ENCODE measurements at places on chromosomes 1 and 21.
A peak's percentile ranks its signal among the peaks of the same experiment; 100 is the strongest.

DNA sequence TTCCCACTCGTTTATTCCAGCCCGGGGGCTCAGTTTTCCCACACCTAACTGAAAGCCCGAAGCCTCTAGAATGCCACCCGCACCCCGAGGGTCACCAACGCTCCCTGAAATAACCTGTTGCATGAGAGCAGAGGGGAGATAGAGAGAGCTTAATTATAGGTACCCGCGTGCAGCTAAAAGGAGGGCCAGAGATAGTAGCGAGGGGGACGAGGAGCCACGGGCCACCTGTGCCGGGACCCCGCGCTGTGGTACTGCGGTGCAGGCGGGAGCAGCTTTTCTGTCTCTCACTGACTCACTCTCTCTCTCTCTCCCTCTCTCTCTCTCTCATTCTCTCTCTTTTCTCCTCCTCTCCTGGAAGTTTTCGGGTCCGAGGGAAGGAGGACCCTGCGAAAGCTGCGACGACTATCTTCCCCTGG lies 716 bp downstream of the OLIG2 start:
- no peak for DNase-seq

- DNase-seq: no peak
Measured at GRCh38 chr1:87305762-87306161, 22.9 kb upstream of the LMO4 start.

GRCh38 chr1:162740755-162741154 lies 49.7 kb upstream of the HSD17B7 start:
- no peak for DNase-seq

DNA sequence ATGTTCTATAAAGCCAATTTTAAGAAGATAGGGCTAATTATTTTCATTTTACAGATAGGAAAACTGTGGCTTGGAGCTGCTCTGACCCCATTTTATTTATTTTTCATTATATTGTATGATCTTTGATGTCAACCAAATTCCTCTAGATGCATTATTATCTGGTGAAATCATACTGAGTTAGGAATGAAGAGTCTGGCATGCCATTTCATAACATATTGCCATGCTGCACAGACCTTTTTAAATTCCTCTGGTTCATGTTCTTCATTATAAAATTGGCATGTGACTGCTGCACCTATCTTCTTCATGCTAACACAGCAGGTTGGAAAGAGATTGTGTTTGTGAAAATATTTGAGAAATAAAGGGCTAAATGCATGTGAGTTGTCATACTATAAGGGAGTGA lies 12.7 kb downstream of the PRRX1 start:
- DNase-seq: peak; percentile 39

- no peak for DNase-seq
Measured at GRCh38 chr1:34398241-34398915, 221.7 kb downstream of the C1orf94 start.

DNA sequence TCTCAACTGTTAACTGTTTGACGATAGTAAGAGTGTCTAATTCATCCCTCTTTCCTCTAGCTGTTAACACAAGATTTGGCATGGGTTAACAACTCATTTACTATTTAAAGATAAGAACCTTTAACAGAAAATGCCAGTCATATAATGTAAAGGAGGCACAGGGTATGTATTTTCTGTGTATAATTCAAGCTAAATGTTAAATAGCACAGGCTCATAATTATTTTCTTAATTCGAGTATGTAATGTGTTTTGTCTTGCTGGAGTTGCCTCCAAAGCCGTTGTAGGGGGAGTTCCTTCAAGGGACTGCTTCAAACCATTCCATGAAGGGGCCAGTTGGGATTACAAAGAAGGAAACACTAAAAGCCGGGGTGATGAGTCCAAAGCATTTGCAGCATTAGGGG lies 111.5 kb downstream of the NCAM2 start:
- no peak for DNase-seq

GRCh38 chr21:37155186-37155585 lies 82.1 kb downstream of the TTC3 start:
- DNase-seq: peak; percentile 15

GRCh38 chr21:32237021-32237420 lies 41.8 kb downstream of the MIS18A start:
- DNase-seq: no peak

DNA sequence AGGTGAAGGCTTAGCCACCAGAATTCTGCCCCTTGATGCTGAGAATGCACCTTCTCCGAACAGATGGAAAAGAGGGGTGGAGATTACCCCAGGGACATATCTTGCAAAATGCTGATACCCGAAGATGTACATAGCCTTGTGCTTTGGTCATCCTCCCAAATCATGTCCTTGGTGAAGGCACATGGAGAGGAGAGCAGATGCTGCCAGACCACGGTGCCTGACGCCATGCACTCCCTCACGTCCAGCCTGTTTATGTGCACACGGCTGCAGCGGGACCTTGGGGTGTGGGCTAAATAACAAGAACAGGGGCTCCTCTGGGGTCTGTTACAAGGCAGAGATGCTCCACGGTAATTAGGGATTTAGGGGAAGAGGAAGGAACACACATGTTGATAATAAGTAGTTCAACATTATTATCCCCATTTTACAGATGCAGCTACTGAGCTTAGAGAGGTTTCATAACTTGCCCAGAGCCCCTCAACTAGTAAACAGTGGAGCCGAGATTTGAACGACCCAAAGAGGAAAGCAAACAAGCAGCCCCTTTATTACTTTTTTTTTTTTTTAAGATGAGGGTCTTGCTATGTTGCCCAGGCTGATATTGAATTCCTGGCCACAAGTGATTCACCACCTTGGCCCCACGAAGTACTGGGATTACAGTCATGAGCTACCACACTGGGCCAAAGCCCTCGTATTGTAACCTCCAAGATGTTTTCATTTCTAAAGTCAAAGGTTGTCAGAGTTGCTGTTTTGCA lies 12.9 kb downstream of the EPHX1 start:
- DNase-seq: no peak

DNA sequence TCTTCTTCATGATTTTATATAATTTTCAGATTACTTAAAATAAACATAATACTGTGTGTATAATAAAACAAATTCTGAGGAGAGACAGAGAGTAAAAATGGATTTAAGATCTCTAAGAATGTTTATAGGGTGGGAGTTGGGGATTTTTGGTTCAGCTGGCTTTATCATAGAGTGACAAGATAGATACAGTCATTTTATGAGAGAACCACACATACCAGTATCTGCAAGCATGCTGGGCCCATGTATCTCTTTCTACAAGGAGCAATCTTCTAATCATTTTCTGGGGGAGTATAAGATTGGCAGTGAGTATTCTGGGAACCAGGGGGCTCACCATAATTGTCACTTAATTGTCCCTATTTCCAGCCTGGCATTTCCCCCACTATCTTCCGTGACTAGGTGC lies 64.3 kb upstream of the DUSP10 start:
- no peak for DNase-seq

- no peak for DNase-seq
Measured at GRCh38 chr1:176998183-176998795, 166.2 kb downstream of the ASTN1 start.

GRCh38 chr1:184385865-184386311 lies 941 bp upstream of the C1orf21 start:
- no peak for DNase-seq

- peak; percentile 13 for DNase-seq
Measured at GRCh38 chr1:32426489-32427255, 32.4 kb upstream of the BSDC1 start.

DNA sequence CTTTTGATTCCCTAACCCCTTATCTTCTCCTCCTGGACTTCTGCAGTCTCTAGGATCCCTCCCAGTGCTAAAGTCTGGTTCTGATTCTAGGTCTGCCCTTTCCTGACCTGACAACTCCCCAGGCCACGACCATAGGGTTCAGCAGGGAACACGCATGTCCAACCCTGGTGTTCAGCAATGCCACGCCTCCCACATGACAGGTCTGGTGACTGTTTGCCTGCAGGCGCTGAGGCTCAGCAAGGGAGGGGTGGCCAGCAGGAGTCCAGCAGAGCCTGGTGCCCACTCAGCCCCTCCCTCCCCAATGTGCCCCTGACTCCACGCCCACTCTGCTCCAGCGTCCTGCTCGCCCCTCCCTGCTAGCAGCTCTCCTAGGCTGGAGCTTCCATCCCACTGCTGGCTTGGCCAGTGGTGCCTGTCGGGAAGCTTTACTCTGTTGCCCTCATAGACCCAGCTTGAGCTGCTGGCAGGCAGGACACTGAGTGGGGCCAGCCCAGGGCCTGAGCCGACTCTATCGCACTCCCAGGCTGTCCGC lies 17.3 kb downstream of the SLC9A1 start:
- peak; percentile 79 for DNase-seq

DNA sequence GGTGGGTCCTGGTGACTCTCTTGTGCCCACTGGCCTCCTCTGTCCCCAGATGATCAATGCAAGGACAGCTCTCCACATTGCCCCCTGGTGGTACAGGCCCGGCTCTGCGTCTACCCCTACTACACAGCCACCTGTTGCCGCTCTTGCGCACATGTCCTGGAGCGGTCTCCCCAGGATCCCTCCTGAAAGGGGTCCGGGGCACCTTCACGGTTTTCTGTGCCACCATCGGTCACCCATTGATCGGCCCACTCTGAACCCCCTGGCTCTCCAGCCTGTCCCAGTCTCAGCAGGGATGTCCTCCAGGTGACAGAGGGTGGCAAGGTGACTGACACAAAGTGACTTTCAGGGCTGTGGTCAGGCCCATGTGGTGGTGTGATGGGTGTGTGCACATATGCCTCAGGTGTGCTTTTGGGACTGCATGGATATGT lies 10.8 kb downstream of the ADAMTSL4 start:
- DNase-seq: peak; percentile 77

DNA sequence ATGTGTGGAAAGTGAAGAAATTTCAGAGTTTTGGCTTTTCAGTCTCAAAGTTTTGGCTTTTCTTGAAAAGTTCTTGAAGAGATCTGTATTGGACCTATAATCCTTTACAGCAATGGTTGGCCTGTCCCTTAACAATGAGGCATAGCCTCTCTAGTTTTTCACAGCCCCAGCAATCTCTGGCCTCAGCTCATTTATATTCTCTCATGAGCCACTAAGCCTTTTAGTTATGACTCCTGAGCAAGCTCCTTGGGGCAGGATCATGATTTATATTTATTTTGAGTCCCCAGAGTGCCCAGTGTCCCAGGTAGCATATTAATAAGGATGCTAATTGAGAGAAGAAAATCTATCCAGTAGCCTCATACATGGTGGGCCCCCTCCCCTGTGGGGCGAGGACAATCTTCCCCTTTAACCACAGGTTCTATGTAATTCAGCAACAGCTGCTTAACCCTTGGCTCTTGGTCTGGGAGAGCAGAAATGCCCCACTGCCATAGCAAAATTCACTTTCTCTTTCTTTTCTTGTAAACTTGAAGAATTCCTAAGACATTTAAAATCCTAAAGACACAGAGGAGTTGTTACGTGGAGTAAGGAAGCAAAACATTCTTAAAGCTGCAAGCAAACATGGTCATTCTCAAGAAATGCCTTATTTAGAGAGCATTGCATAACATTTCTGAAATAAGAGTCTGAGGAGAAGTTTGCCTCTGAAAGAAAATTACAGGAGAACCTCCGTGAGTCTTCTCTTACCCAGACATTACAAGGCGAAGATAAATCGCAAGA lies 6.3 kb downstream of the NGF start:
- peak; percentile 45 for DNase-seq

DNA sequence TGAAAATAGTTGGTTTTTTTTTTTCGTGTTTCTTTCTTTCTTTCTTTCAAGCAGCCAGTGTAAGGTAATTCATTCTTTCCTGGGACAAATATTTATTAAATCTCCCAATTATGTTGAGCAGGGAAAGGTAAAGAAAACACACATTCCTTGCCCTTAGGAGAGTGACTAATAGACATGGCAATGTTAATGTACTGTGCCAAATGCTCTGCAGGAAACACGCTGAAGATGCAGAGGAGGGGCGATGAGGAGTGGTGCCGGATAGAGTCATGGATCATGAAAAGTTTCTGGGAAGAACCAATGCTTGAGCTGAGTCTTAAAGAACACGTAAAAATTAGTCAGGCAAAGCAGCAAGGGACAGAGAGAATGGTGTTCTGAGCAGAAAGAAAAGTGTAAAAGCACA lies 199.2 kb downstream of the DNM3 start:
- peak; percentile 89 for DNase-seq

GRCh38 chr1:7008331-7008730 lies 223.1 kb downstream of the CAMTA1 start:
- DNase-seq: no peak

DNA sequence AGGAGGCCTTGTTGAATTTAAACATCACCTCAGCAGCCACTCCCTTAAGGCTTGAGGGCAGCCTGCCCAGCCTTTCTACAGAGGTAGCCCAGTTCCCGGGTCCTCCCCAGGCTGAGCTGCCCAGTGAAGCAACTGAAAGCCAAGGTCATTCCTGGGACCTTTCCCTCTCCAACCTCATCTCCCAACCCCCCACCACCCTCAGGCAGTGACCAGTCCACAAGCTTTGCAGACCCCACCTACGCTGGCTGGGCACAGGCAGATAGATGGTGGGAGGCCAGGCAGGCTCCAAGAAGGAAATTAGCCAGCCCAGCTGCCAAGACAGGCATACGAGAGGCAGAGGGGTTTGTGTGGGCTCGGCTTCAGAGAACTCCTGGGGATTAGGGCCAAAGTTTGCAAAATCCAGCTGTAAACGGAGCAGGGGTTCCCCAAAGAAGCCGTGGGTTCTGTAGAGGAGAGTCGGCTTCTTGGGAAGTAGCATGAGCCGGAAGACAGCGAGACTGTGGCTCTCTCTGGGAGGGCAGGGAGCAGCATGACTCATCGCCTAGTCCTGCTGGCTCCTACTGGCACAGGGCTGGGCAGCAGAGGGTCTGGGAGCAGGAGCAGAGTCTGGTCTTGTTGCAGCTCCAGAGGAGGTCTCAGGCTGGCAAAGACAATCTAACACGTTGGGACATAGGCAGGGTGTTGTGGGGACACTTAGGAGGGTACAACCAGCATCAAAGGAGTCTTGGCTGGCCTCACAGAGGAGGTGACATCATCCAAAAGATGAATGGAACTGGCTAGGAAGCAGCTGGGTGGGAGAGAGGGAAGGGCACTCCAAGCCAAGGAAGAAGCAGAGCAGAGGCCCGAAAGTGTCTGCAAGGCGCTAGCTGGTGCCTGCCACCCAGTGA lies 2.8 kb upstream of the ZC3H12A start:
- peak; percentile 92 for DNase-seq

- DNase-seq: peak; percentile 25
Measured at GRCh38 chr1:70134148-70134547, 71.2 kb downstream of the LRRC40 start.

- DNase-seq: no peak
Measured at GRCh38 chr21:45161038-45161945, 86.9 kb downstream of the ADARB1 start.

DNA sequence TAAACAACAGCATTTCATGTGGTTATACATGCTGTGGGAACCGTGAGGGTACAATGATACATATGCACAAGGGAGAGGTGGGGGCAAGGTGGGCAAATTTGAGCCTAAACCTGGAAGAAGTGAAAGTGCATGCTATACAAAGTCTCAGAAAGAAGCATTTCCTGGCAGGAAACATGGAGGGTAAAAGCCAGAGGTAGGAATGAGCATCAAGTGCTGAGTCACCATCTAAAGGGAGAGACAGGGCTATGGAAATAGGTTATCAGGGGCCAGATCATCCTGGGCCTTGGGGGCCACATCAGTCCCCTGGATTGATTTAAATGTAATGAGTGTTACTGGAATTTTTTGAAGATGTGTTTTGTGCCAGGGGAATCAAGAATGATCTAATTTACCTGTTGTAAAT lies 60.1 kb upstream of the DAB1 start:
- peak; percentile 49 for DNase-seq

GRCh38 chr1:66088787-66089186 lies 296.1 kb downstream of the PDE4B start:
- DNase-seq: no peak

Measured in ELR (cell line).